ENCODE measurements at places on chromosomes 1 and 21.

- DNase-seq: no peak
Measured at GRCh38 chr1:44229435-44230167, 16.3 kb downstream of the DMAP1 start.

DNA sequence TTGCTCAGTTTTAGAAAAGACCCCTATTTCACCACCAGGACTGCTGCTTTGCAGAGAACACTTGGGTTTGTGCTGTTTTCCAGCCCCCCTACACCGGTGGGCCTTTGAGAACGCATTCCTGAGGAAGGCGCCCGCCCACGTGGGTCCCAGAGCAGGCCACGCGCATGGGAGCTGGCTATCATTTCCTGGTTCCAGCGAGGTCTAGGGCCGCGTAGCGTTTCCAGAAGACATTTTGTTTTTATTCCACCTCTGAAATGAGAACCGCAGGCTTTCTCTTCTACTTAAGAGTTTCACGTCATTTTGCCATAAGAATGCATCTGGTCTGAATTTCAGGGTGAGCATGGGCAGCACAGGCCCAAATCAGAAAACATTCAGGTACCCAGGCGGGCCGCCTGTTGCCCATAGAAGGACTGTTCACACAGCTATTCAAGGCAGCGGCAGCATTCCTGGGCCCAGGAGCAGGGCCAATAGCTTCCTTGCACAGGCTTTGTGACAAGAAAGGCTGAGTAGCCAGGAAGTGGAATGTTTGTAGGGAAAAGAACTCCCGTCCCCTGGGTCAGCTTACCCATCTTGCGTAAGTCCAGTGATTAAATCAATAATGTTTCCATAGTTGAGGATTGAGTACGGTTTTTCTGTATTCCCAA, 1.4 kb upstream of the KLHL21 start:
- no peak for DNase-seq

DNA sequence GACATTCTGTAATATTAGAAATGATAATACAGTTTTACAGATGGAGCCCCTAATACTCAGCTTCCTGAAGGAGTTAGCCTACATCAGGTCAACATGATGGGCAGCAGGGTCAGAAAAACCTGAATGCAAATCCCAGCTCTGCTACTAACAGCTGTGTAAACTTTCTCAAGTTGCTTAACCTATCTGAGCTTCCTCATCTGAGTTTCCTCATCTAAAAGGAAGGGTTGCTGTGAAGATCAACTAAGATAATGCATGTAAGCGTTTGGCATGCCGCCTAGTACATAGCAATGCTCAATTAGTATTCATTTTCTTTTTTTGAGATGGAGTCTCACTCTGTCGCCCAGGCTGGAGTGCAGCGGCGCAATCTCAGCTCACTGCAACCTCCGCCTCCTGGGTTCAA, 18.4 kb upstream of the DESI2 start:
- no peak for DNase-seq

DNA sequence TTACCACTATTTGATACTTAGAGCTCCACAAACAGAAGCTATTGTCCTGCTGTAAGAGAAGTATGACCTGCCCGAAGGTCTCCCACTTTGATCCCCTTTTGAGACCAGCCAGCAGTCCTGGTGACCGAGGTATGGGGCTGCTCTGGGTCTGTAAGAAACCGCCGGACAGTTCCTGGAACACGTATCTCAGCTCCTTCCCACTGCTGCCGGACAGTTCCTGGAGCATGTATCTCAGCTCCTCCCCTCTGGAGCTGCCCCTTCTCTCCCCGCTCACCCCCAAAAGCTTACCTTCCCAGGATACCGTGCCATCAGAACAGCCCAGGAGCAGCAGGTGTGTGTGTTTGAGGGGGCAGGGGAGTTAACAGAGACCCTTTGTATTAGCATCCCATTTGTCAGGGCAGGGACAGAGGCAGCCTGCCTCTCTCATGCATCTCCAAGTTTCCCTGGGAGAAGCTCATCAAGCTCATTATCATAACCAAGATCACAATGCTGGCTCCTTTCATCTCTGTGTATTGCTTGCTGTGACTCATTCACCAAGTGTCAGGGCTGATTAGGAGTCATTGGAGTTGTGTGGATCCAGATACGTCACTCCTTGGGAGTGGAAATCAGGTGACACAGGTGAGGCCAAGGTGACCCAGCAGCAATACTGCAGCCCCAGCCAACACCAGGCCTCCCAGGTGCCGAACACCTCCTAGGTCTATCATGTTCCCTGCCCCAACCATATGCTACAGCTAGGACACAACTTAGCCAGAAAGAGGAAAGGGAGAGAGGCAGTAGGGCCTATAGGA, 25.3 kb downstream of the OPTC start:
- no peak for DNase-seq

DNA sequence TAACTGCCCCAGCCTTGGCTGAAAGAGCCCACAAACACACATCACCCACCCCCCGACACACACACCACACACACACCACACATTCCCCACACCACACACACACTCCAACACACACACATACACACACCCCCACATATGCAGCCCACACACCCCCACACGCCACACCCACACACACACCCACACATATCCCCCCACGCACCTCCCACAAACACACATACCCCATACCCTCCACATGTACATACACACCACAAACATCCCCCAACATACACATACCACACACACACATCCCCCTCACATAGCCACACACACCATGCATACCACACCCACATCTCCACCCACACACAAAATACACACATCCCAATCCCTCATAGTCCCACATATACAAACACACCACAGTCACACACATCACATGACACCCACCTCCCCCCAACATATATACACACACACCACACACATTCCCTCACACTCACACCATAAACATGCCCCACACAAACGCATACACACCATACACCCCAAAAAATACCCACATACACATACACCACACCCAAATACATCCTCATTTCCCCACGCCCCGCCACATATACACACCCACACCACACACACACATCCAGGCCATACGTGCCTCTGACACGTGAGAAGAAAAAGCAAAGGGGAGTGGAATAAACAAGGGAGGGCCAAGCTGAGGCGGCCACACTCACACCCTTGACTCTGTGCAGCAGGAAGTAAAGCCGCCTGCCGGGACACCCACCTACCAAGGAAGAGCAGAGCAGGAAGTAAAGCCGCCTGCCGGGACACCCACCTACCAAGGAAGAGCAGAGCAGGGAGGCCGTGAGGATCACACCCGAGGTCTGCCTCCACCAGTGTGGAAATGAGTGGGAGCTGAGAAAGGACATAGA, 53.7 kb downstream of the HSF2BP start:
- no peak for DNase-seq

All from NCI-H1436 (cell line).